ENCODE measurements at places on chromosomes 2 and 18. TPM values are rescaled to one million over a fixed set of nuclear protein-coding genes. Genes with fewer than 3 reads are reported as not detected.

DNA sequence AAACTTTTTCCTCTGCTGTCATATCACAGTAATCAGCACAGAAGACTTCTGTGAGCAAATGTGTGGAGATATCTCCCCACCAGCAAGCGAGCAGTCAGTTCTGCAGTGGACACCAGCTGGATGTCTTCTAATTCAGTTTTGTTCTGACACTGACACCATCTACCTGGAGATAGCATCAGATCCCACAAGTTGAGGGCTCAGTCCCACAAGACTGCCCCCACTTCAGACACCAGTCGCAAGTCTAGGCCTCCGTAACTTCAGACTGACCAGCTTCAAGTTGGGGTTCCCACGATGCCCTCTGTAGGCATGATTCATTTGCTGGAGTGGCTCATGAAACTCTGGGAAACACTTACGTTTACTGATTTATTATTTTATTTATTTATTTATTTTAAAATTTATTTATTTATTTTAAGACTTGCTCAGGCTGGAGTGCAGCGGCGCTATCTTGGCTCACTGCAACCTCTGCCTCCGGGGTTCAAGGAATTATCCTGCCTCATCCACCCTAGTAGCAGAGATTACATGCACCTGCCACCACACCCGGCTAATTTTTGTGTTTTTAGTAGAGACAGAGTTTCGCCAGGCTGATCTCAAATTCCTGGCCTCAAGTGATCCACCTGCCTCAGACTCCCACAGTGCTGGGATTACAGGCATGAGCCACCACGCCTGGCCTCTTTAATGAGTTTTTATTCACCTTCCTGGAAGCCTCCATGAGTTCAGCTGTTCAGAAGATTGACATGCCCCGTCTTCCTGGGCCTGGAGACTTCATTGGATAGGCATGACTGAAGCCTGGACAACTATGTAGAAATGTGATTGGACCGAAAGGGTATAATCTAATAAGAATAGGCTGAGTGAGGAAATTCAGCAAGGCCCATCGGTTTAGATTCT is 55.7 kb downstream of the PAPOLG start:
- no peak overlapping the region for H3K27ac ChIP-seq
- H3K4me1 ChIP-seq = no peaks in the 10 kb centered on the region
- no peak for DNase-seq
- H3K4me3 ChIP-seq = no peak overlapping the region
- H3K27me3 ChIP-seq = peaks cover 5% of the 10 kb centered on the region

DNA sequence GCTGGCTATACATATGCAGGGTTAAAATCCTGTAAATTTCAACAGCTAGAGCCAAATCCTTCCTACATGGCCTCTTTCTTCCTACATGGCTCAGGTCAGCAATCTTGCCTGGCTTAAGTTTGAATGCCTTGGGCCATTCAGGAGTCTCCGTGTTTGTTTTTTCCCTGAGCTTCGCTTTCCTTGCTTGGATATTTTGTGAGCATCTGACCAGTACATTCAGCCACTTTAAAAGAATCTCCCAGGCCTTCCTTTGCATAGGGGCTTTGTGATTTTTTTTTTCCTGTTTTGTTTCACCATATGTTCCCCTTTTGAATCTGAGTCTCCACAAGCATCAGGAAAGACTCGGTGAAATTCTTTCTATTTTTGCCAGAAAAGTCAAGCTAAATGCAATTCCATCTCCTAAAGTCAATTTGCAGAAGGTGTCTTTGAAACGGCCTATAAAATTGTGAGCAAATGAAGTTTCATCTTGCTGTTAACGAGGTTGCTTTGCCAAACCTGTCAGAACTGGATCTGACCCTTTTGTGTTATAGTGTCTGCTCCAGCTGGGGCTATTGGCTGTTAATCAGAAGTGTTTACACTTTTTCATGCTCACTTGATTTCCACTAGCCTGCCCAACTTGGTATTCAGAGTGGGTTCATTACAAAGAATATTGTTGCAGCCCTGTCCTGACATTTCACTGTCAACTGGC is 256.9 kb downstream of the DCC start:
- no peak overlapping the region for H3K27ac ChIP-seq
- H3K4me1 ChIP-seq = no peaks in the 10 kb centered on the region
- H3K36me3 ChIP-seq = no peaks in the 10 kb centered on the region
- DNase-seq = no peak
- no peaks in the 10 kb centered on the region for H3K27me3 ChIP-seq
- no peak overlapping the region for H3K4me3 ChIP-seq

GRCh38 chr2:217790195-217790594 is 212.6 kb downstream of the TNS1 start:
- no peak overlapping the region for H3K4me3 ChIP-seq
- H3K36me3 ChIP-seq = no peaks in the 10 kb centered on the region
- DNase-seq = no peak

The TNFRSF11A gene
- total RNA-seq = 3.2 TPM

Data from HCT116 (cell line).